Stimulated activated CD4-positive, alpha-beta T cell treated with anti-CD3 and anti-CD28 coated beads, TNF-alpha, amount 100 ng/mL, for 1 hour (primary cell): ENCODE measurements at places on chromosomes 1 and 21.

DNA sequence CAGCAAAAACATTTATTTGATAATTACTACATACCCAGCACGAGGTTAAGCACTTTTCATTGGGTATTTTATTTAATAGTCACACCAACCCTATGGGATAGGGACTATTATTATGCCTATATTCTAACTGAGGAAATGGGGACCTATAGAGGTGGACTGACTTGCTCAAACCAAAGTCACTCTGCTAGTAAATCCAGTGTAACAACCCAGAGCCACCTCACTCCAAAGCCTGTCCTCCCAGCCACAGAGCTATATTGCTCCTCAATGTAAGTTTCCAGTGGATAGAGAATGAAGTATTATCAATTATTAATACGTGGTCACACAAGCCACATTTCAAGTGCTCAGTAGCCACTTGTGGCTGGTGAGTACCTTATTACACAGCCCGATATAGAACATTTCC, 97.5 kb downstream of the RGS2 start:
- no peak for DNase-seq

DNA sequence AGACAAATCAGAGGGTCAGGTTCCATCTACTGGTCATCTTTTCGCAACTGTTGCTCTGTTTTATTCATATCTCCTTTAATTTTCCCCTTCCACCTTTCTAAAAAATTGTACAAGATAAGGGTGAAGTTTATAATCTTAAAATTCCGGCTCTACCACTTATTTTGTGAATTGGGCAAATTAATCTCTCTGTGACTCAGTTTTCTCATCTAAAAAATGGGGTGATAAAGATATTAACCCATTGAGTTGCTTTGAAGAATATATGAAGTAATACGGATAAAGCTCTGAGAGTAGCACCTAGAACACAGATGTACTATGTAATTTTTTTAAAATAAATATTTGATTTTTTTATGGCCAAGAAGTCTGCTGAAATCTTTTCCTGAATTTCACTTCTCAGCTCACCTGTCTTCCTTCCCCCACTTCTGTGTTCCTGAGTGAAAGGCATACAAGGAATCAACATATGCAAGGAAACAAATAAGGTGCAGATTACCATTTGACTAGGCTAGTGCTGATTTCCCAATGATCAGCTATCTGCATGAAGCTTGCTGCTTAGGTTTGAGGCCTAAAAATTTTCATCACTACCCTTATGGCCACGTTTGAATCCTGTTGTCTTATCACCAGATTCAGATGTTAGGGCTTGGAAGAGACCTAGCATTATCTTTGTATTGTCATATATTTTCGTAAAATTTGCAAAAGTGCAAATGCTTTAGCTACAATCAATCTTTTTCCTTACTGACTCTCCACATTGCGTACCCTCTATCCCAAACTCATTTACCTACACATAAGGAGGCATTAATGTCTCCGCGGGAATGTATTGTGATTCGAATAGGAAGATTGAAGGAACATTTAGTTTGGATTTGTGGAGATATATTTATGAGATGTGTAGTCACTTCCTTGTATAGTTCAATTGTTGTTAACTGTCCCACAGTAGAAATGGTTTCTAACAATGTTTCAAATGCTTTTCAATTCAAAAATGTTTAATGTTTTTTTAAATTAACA, 718.3 kb upstream of the PTBP2 start:
- no peak for DNase-seq

- DNase-seq: no peak
Measured at GRCh38 chr1:173210283-173210682, 3.2 kb upstream of the TNFSF4 start.

GRCh38 chr1:27672750-27673112, 739 bp upstream of the IFI6 start:
- no peak for DNase-seq

- no peak for DNase-seq
Measured at GRCh38 chr1:41101950-41102607, 80.6 kb upstream of the SLFNL1 start.

DNA sequence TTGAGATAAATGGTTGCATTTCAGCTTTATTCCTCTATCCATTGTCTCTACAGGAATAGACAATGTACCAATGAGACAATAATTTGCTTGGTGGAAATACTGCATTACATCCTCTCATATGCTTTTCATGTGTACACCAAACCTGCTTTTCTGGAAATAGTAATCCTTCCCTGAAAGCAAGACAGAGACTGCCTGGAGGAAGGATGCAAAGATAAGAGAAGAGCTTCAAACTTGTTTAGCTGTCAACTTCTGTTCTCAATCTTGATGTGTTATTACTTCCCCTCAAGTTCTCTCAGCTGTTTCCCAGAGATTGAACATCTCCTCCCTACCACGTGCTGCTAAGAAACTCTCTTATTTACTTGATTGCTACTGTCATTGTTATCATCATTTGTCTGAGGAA, 1125.4 kb upstream of the TMPRSS15 start:
- DNase-seq: no peak

DNA sequence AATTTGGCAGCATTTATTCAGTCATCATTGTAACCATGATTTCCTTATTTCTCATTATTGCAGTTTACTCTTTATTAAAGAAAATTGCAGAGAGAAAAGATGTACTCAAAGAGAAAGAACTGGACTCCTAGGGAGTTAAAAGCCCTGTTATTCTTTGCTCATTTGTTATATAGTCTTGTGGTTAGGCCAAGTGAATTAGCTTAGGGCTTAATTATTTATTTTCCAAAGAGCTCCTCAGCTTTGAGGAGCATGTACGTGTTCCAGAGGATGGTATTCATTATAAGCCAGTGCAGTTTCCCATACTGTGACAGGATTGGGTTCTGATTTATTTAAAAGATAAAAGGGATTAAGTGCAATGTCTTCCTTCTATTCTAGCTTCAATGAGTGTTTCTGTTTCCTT, 86.4 kb downstream of the GPR161 start:
- DNase-seq: no peak

DNA sequence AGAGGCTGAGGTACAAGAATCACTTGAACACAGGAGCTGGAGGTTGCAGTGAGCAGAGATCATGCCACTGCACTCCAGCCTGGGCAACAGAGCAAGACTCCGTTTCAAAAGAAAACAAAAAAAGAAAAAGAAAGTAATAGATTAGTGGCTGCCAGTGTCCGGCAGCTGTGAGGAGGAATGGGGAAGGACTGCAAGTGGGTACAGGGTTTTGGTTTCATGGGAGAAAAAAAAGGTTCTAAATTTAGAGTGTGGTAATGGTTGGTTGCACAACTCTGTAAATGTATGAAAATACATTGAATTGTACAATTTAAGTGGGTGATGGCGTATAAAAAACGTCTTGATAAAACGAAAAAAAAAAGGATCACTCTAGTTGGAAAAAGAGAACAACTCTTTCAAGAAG, 6.7 kb downstream of the TAF1A start:
- no peak for DNase-seq

GRCh38 chr1:172812118-172812517, 153.2 kb downstream of the FASLG start:
- DNase-seq: no peak

DNA sequence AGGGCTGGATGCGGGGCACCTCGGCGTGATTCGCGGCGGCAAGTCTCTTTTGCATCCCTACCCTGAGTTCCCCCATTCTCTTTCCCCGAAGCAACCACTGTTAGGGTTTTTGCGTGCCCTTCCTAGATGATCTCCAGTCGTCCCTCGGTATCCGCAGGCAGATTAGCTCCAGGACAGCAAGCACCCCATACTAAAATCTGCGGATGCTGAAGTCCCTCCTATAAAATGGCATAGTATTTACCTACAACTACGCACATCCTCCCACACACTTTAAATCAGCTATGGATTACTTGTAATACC, 22.8 kb upstream of the CFAP126 start:
- DNase-seq: no peak

- no peak for DNase-seq
Measured at GRCh38 chr1:26970810-26971209, 10.5 kb upstream of the KDF1 start.

DNA sequence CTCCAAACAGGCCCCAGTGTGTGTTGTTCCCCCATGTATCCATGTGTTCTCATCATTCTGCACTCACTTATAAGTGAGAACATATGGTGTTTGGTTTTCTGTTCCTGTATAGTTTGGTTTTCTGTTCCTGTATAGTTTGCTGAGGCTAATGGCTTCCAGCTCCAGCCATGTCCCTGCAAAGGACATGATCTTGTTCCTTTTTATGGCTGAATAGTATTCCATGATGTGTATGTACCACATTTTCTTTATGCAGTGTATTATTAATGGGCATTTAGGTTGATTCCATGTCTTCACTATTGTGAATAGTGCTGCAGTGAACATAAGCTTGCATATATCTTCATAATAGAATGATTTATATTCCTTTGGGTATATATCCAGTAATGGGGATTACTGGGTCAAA, 111.8 kb downstream of the MAN1A2 start:
- no peak for DNase-seq
